CD4-positive, alpha-beta T cell treated with Interleukin-15 for 1 hour (primary cell): ENCODE measurements at places on chromosomes 7 and 10.
A peak's percentile ranks its signal among the peaks of the same experiment; 100 is the strongest.

DNA sequence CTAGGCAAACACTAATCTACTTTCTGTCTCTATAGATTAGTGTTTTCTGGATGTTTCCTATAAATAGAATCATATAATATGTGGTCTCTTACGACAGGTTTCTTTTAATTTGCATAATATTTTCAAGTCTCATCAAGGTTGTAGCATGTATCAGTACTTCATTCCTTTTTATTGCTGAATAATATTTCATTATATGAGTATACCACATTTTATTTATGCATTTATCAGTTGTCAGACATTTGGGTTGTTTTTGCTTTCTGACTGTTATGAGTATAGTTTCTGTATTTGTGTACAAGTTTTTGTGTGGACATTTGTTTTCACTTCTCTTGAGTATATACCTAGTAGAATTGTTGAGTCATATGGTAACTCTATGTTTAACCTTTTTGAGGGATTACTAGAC, 48.2 kb downstream of the SHOC2 start:
- DNase-seq: no peak

GRCh38 chr10:61049386-61049785, 105.4 kb upstream of the RHOBTB1 start:
- DNase-seq: no peak

DNA sequence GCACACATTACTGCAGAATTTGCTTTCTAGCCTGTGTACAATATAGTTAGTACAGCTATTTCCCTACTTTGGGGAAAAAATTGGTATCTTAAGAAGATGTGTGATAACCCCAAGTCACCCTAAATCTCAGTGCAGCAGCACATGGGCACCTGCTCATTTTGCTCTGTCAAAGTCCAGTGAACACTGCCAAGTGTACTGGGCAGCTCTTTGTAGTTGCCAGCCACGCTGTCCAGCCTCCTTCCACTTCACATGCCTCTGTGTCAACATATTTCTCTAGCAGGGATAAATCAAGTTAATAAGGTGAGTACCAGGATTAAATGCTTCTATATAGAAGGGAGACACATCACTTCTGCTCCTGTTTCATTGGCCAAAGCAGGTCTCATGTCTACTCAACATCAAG, 87.1 kb upstream of the CDC14C start:
- DNase-seq: no peak

DNA sequence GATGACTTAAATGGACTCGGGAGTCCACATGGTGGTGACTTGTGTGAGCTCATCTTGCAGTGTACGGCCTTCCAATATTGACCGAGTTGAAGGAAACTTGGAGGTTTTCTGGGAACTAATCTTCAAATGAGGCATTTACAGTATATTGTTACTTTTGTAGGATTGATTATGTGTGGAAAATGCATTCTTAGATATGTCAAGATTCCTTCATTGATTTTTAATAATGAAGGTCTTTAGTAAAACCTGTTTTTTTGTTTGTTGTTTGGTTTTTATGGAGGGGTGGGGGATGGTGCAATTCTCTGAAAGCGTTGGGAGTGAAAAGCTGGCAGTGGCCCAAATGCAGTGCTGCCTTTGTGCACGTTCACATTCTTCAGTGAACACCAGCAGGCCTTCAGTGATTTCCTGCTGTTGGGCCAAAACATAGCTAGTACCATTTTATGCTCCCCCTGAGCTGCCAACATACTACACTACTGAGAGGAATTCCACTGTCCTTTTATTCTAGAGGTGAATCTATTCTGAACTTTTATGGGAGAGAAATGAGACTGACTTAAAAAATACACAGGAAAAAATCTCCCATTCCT, 50.4 kb downstream of the CCNY start:
- DNase-seq: no peak

DNA sequence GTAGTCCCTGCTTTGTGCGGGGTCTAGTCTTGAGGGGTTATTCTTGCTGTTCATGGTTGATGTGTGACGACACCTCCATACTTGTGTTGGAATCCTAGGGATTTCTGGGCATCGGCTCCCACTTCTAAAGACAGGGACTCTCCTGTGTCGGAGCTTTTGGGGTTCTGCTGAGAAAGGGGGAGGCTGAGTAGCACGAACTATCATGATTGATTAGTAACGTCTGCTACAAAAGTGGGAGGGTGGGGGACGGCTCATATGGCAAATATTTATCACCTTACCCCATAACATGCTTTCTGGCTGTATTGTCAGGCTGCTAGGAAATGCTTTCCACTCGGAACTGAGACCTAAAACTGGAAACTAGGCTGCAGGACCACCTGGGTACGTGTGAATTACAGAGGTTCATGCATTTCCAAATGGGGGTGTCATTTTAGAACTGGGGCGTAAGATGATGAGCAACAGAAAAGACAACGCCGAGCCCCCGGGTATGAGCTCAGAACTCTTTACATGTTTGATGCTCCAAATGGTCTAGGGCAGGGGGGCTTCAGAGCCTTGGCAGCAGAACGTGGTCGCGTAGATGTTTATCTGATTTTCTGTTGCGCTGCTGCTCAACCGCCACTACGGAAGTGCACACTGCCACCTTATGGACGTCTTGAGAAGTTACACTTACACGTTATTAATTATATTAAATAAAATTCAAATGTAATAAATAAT, 15.1 kb upstream of the NME8 start:
- peak; percentile 44 for DNase-seq

DNA sequence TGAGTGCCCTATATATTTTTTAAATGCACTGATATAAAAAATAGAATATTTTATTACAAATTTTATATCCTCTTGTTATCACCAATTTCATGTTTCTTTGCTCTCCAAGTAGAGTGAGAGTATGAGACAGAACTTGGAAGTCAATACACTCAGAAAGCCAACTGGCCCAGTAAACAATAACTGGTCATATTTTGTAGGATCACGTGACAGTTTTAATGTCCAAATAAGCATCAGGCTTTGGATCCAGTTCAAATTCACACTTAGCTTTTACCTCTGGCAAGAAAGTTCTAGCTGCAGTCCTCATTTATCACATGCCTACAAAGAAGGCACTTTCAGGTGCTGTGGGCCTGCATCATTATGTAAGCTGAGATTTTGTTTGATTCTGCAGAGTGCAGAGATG, 21.6 kb upstream of the TPK1 start:
- no peak for DNase-seq

GRCh38 chr10:127905848-127906261, 1.0 kb upstream of the PTPRE start:
- no peak for DNase-seq

DNA sequence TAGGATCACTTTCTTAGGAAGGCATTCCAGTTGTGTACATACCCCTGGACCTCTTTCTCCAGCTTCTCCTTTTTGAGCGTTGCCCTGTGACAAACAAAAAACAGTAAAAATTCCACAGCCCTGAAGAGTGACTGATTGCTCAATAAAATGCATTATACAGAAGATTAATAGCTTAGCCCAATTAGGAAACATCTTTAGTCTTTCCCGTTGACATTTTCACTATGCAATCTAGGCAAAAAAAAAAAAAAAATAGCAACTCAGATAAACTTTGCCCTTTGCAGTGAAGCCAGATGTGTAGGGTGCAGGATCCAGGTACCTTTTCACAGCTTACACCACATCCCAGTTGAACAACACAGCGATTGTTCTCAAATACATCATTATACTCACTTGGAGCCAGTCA, 17.9 kb downstream of the COL28A1 start:
- DNase-seq: no peak

DNA sequence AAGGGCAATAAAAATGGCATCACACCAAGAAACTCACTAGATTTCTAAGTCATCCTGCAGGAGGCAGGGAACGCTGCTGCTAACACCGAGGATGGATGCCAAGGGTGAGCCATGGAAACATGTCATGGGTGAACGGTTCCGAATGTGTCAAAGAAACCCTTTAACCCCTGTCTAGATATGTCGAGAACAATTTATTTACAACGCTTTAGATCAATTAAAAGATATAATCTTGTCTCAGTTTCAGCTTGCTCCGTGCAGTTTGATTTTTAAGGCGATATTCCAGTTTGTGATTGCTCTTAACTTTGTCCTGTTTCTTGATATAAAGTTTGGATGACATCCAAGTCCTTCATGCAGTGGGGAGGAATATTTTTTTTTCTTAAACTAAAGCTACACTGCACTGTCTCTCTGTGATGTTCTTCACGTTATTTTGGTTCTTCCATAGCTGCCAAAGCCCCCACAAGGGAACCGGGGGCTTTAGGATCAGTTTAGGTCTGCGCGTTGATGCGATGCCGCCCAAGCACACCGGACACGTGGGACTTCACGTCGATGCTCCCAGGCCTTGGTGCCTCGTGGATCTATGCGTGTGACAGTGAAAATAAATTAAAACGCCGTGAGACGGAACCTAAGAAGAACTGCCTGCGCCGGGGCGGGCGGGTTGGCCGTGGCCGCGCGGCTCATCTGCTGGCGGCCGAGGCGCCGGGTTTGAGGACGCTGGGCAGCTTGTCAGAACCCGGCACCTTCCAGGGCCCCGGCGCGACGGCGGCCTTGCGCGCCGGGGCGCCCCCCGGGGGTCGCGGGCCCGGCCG, 220.3 kb downstream of the PHTF2 start:
- DNase-seq: no peak
